ENCODE measurements at places on chromosomes 5 and 9. TPM values are rescaled to one million over a fixed set of nuclear protein-coding genes. Genes with fewer than 3 reads are reported as not detected.

DNA sequence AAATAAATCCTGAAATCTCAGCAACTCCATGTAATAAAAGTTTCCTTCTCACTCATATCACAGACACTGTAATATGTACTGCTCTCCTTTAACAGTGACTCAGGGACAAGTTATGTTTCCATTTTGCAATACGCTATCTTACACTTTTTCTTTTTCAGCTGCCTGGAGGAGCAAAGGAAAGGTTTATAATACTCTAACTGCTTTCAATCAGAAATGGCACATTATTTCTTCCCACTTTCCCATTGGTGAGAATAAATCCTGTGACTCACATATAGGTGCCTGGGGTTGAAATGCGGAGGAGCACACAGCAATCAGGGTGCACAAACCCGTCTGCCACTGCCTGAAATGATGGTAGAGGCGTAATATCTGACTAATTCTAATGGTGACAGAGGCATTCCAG lies 186.6 kb downstream of the HINT1 start:
- DNase-seq, result no peak
- H3K27me3 ChIP-seq, result no peaks in the 10 kb centered on the region
- H3K36me3 ChIP-seq, result peaks cover 24% of the 10 kb centered on the region
- H3K4me3 ChIP-seq, result no peak overlapping the region

- peaks cover 31% of the 10 kb centered on the region for H3K4me1 ChIP-seq
- H3K27ac ChIP-seq, result no peak overlapping the region
Measured at GRCh38 chr5:75049456-75050351, 2.7 kb downstream of the GCNT4 start.

- no peak overlapping the region for H3K27ac ChIP-seq
- no peak overlapping the region for H3K4me3 ChIP-seq
- H3K4me1 ChIP-seq, result peaks cover 10% of the 10 kb centered on the region
- no peak for DNase-seq
- H3K36me3 ChIP-seq, result no peaks in the 10 kb centered on the region
Measured at GRCh38 chr5:137097203-137097602, 401.9 kb downstream of the SPOCK1 start.

DNA sequence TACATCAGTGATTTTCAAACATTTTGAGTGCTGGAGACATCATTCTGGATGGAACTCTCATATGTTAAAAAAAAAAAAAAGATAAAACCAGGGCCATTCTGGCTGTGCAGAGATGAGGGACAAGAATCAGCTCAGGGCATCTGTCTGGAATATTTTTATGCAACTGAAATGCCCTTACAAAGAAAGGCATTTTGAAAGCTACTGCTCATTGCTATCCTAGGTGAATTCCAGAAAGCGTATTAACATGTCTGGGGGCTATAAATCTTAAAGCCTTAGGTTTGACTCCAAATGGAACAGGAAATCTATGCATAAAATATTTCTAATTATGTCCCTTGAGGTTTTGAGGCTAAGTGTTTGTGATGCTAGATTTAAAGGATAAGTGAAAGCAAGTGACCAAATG lies 14.9 kb upstream of the PCSK1 start:
- H3K27ac ChIP-seq, result no peak overlapping the region
- peaks cover 17% of the 10 kb centered on the region for H3K4me1 ChIP-seq
- no peaks in the 10 kb centered on the region for H3K36me3 ChIP-seq
- no peak for DNase-seq

FAM163B gene
- total RNA-seq, result 3.1 TPM

DNA sequence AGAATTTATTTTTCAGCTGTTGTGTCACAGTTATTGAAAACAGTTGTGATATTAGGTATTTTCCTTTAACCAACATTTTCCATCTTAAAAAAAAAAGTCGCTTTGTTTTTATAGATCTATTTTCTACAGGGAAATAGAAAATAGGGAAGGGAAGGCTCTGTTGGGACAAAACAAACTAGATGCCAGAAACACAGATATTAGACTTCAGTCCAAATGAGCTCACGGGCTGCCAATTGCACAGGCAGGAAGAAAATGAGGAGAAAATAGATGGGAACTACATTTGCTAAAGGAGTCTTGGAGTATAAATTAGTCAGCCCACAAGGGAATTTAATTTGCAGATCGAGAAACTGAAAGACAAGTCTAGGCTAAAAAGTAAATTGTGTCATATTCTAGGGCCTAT lies 21.4 kb upstream of the ISOC1 start:
- H3K4me1 ChIP-seq, result no peaks in the 10 kb centered on the region
- H3K27ac ChIP-seq, result no peak overlapping the region
- no peaks in the 10 kb centered on the region for H3K27me3 ChIP-seq
- H3K4me3 ChIP-seq, result no peak overlapping the region
- H3K36me3 ChIP-seq, result no peaks in the 10 kb centered on the region
- DNase-seq, result no peak

DNA sequence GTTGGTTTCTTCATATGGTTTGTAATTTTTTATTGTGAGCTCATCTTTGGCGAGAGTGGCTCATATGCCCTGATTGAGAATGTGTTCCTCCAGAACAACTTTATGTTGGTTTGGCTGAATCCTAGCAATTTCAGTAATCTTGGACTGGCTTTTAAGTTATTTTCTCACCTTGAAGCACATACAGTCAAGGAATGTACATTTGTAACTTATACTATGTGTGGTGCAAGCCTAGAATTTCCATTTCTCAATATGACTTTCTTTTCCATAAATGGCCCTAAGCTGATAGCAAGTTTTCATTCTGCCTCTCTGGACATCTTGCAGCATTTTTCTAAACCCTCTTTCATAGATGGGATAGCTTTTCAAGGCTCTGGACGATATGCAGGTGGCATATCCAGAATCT lies 247.5 kb downstream of the DOCK8 start:
- no peak overlapping the region for H3K27ac ChIP-seq
- no peak for DNase-seq
- H3K27me3 ChIP-seq, result 0 out of 2 replicates have a peak, but pooled peaks cover 2% of the 10 kb centered on the region
- no peaks in the 10 kb centered on the region for H3K36me3 ChIP-seq

- H3K4me1 ChIP-seq, result peaks cover 4% of the 10 kb centered on the region
- no peak overlapping the region for H3K4me3 ChIP-seq
- no peak overlapping the region for H3K27ac ChIP-seq
- no peaks in the 10 kb centered on the region for H3K27me3 ChIP-seq
- DNase-seq, result peak; percentile 14
Measured at GRCh38 chr5:167245868-167246267, 1045.6 kb upstream of the WWC1 start.

GRCh38 chr5:14249258-14250082 lies 106.3 kb downstream of the TRIO start:
- DNase-seq, result no peak
- H3K27me3 ChIP-seq, result no peaks in the 10 kb centered on the region
- no peak overlapping the region for H3K4me3 ChIP-seq
- H3K4me1 ChIP-seq, result peaks cover 69% of the 10 kb centered on the region

- no peak overlapping the region for H3K4me3 ChIP-seq
- no peaks in the 10 kb centered on the region for H3K36me3 ChIP-seq
- no peak overlapping the region for H3K27ac ChIP-seq
- H3K27me3 ChIP-seq, result no peaks in the 10 kb centered on the region
- H3K4me1 ChIP-seq, result peaks cover 20% of the 10 kb centered on the region
- no peak for DNase-seq
Measured at GRCh38 chr9:16633794-16634193, 236.7 kb downstream of the BNC2 start.

GRCh38 chr9:86096386-86096785 lies 3.0 kb downstream of the GOLM1 start:
- H3K4me3 ChIP-seq, result no peak overlapping the region
- H3K36me3 ChIP-seq, result peaks cover 7% of the 10 kb centered on the region
- peaks cover 20% of the 10 kb centered on the region for H3K27me3 ChIP-seq
- no peak for DNase-seq
- H3K4me1 ChIP-seq, result peaks cover 48% of the 10 kb centered on the region
- no peak overlapping the region for H3K27ac ChIP-seq

DNA sequence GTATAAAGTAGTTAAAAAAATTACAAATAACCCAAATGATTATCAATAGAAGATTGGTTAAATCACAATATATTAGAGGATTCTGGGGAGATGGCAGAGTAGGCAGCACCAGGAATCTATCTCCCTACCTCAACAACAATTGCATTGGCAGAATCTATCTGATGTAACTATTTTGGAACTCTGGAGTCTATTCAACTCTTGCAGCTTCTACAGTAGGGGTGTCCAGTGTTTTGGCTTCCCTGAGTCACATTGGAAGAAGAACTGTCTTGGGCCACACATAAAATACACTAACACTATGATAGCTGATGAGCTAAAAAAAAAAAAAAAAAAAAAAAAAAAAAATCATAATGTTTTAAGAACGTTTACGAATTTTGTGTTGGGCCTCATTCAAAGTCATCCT lies 29.2 kb upstream of the ECM2 start:
- peaks cover 4% of the 10 kb centered on the region for H3K4me1 ChIP-seq
- no peak for DNase-seq
- H3K27ac ChIP-seq, result no peak overlapping the region
- no peaks in the 10 kb centered on the region for H3K36me3 ChIP-seq
- H3K27me3 ChIP-seq, result no peaks in the 10 kb centered on the region
